ENCODE measurements at places on chromosomes 3 and 15.
A peak's percentile ranks its signal among the peaks of the same experiment; 100 is the strongest.

DNA sequence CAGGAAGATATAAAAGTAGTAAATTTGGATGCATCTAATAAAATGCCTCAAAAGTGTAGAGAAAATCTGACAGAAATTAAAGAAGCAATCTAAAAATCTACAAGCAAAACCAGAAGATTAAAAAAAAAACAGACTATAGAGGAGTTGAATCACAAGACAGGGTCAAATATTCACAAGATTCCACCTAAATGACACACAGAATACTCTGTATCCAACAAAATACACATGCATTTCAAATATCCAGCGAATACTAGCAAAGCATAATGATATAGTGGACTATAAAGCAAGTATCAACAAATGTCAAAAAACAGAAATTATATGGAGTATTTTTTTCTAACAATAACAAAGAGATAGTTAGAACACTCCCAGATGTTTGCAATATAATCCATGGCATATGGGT is 20.5 kb upstream of the ACTC1 start:
- DNase-seq: no peak

DNA sequence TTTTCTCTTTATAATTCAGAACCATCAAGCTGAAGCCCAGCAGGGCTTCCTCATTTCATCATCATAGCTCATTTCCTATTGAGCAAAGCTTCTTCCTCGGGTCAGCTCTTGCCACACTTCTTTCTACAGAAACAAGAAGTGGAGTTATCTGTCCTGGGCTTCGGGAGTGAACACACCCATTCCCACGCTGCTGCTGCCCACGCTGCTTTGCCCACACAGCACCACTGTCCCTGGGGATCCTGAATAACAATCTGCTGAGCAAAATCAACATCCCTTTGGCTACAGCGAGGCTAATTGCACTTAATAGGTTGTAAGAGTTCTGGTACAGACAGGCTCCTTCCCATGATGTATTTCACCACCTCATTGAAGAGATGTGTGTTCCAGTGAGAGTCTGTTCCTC is 23.7 kb downstream of the CEP19 start:
- DNase-seq: peak; percentile 73

GRCh38 chr3:186287711-186288110 is 74.3 kb downstream of the DGKG start:
- no peak for DNase-seq

DNA sequence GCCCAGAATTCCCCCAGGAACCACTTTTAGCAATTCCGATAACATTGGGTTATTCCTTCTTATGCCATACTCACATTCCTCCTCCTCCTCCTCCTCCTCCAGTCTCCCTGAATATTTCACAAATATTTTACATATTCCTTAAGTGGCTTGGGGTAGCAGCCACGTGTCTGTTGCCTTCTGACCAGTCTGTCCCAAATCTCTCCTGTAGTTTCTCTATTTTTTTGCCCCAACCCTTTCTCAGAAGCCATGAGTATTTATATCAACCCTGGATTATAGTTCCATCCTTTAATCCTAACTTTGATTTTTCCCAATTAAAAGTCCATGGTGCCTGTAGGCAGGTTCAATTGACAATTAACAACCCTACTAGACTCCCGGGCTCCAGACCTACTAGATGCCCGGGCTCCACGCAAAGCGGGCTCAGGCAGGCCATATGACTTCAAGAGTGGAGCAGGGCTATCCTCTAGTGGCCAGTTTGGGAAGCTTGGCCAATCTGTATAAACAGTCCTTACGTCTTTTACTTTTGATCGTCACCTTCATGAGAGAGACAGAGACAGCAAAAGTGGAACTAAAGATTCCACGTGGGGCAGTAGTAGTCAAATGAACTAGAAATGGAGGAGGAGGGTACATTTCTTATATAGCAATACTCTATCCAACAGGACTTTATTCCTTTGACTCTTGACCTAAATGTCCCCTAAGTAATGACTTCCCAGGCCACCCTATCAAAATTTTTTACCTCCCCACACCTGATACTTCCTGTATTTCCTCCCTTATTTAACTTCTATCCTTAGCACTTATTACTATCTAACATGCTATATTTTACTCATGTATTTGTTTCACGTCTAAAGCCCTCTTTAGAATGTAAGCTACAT is 69.7 kb downstream of the USF3 start:
- peak; percentile 44 for DNase-seq

- DNase-seq: no peak
Observed at GRCh38 chr15:63388511-63388910, 6.9 kb upstream of the CA12 start.
